Calu3 (cell line): ENCODE measurements at places on chromosomes 11 and 22. TPM values are rescaled to one million over a fixed set of nuclear protein-coding genes. Genes with fewer than 3 reads are reported as not detected.

Gene DNHD1
- 41.2 and 41.8 TPM in 2 replicates for total RNA-seq

Gene SEC14L6
- total RNA-seq: 0.26 and 0.47 TPM in 2 replicates

Gene CD248
- not detected in 2 replicates for total RNA-seq

Gene BDNF
- 7.9 and 8.3 TPM in 2 replicates for total RNA-seq

Gene MFRP
- not detected in 2 replicates for total RNA-seq

Gene SEZ6L
- total RNA-seq: not detected in 2 replicates

Gene HORMAD2
- total RNA-seq: not detected in 2 replicates

Gene FOLR1
- 2.6 and 2.7 TPM in 2 replicates for total RNA-seq

Gene KIAA0930
- 56.8 and 83.2 TPM in 2 replicates for total RNA-seq

Gene NF2
- 117 and 132 TPM in 2 replicates for total RNA-seq

Gene TSGA10IP
- not detected in 2 replicates for total RNA-seq

Gene ARHGAP20
- total RNA-seq: not detected in 2 replicates

DNA sequence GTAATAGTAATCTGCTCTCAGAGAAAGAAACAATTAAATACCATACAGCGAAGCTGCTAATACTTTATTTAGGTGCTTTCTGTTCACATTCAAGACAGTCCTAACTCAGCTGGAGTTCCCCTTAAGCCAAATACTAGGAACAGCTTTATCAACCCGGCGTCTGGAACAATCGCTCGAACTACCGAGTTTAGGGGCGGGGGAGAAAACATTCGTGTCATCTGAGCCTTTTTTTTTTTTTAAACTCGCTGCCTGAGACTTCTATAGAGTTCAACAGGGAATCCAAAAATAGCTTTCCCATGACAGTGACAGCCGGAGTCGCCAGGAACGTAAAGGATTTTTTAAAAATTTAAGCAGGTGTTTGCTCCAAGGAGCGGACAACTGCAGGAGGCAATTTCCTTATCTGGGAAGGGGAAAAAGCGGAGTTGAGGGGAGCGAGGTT lies 852 bp downstream of the TRAF6 start:
- DNase-seq: no peak

GRCh38 chr22:46761017-46761416 lies 1.4 kb upstream of the TBC1D22A start:
- DNase-seq: no peak

DNA sequence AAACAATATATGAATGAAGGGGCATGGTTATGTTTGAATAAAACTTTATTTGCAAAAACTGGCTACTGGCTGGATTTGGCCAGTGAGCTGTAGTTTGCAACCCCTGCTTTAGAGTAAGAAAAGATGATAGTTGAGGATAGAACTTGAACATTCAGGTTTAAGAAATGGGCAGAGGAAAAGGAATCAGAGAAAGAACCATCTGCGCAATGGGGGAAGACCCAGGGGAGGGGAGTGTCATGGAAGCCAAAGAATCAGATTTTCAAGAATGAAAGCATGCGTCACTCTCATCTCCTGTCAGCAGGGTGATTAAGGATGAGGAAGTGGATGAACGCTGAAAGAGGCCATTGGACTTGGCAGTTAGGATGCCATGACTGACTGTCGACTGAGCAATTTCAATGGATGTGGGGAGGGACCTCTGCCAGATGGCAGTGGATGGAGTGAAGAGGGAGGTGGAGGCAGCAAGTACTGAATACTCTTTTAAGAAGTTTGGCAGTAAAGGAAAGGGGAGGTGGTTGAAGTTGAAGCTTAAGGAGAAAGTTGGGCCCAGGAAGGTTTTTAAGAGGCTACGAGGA lies 21.2 kb downstream of the FAT3 start:
- DNase-seq: no peak

GRCh38 chr11:126354631-126355323 lies 709 bp upstream of the ST3GAL4 start:
- DNase-seq: no peak

DNA sequence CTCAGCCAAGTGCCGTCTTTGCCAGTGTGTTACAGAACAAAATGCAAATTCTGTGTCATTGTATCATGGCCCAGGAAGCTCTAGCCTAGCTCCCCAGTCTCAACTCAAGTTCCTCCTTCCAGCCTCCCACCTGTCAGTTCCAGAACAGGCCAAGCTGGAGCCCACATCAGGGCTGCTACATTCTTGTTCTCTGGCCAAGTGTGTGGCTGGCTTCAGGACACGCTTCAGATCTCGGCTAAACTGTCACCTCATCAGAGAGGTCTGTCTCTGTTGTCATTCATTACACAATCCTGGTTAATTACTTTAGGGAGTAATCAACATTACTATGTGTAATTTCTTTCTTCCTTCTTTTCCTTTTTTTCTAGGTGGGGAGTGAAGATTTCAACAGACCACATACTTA lies 347.0 kb upstream of the SYN3 start:
- no peak for DNase-seq

GRCh38 chr11:45333001-45333971 lies 47.1 kb upstream of the SYT13 start:
- peak; percentile 27 for DNase-seq

DNA sequence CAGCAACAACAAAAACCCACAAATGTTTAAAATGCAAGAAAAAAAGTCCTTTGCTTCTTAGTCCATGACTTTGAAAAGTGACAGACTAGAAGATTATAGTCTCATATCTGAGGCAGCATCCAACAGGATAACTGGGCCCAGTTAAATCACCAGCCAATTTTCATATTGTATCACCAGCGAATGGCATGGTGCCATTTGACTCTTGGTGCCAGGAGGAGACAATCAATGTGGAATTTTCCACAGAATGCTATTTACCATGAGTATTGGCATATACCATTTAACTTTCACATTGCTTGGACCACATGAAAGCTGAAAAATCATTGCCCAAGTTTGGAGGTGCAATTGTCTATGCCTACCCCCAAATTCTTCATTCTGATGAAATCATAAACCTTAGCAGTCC lies 255.5 kb downstream of the TENM4 start:
- no peak for DNase-seq

DNA sequence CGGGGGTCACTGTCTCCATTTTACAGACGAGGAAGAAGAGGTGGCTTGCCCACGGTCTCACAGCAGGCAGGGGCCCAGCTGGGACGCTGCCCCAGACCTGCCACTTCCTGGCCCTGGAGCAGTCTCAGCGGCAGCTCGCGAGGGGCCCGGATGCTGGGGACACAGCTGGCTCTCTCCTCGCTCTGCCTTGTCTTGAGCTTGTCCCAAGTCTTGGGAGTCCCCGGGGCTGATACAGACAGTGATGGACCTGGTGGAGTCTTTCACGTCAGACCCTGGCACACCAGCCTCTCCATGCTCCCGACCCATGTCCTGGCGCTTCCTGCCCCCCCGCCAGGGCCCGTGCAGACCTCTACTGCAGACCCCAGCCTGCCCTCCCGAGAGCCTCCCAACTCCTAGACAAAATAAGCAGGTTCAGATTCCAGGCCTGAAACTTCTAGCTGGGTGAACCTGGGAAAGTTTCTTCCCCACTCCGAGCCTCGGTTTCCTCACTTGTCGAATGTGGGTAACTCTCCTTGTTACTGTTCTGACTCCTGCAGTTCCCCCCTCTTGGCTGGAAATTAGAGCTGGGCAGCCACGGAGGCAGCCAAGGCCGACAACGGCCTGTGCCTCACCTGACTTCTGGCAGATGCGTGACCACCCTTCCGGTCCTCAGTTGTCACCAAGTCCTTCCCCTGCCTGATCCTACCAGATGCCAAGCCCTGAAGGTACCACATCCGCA lies 145.4 kb downstream of the CACNA1I start:
- DNase-seq: no peak

- DNase-seq: no peak
Measured at GRCh38 chr11:34621876-34622275, 983 bp downstream of the EHF start.

- DNase-seq: peak; percentile 63
Measured at GRCh38 chr22:32473388-32473952, 1.1 kb upstream of the FBXO7 start.

DNA sequence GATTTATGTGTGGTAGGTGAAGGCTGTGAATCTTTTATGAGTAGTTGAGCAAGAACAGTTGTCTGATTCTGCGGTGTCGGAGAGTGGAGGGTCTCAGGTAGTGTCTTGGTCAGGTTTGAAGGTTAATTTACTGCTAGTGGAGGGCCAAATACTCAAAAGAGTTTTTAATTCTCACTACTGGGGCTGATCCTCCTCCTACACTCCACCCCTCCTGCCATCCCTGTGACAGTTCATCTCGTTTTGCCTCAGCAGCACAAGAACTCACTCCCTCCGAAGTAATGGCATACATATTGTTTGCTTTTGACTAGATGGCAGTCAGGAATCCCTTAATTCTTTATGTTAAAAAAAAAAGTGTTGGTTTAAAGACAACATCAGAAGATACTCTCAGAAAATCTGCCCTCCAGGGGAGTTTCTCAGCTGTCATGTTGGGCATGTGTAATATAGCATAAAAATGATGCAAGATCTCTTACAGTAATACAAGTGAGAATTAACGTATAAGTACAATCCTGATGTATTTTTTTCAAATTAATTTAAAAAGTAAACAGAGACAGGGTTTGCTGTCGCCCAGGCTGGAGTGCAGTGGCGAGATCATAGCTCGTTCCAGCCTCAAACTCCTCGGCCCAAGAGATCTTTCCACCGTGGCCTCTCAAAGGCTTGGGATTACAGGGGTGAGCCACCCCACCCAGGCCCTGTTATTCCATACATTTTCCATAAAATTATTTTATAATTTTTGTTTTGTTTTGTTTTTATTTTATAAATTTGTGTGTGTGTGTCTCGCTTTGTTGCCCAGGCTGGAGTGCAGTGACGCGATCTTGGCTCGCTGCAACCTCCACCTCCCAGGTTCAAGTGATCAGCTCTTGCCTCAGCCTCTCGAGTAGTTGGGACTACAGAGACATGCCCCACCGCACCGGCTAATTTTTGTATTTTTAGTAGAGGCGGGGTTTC lies 1.3 kb downstream of the FAR1 start:
- no peak for DNase-seq

DNA sequence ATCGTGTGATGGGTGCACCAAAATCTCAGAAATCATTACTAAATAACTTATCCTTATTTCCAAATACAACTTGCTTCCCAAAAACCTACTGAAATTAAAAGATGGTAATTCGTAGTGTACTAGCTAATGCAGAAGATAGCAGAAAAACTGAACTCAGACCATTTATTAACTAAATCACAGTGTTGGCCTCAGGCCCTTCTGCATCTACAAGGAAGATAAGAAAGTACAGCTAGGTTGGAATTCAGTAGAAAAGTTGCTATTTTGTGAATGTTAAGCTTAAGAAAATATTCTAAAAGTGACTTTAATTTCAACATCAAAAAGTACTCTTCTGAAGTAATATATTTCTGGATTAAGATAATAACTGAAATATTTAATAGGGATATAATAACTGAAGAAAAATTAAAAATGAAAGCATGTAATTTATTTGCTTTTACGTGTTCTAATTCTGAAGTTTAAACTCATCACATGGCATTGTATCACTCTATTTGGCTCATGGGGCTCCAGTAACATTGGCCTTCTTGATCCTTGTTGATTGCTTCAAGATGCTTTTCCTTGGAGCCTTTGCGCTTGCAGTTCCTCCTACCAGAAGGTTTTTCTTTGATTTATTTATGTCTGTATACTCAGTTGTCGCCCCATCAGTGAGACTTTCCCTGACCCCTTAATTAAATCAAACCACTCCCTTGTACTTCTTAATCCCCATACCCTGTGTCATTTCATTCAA lies 847.9 kb upstream of the ANO3 start:
- DNase-seq: no peak

GRCh38 chr11:64545619-64546018 lies 45.4 kb upstream of the SLC22A12 start:
- peak; percentile 80 for DNase-seq

DNA sequence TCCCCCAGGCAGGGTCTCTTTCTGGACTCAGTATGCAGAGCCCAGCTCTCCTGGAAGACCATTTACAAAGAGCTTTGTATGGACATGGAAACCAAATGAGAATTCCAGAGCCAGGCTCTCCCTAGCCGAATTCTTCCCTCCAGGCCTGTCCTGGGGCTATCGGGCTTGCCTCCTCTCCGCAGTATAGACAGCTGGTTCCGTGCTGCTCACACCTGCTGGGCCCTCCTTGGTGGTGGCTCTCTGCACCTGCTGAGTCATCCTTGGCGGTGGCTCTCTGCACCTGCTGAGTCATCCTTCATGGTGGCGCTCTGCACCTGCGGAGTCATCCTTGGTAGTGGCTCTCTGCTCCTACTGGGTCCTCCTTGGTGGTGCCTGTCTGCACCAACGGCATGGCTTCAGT lies 743.5 kb downstream of the BRD1 start:
- DNase-seq: no peak

- DNase-seq: no peak
Measured at GRCh38 chr11:101583251-101584128, at the start of gene TRPC6. Gene TRPC6, minus strand, starts transcription at chr11:101584007. Its CDS starts 504 bp downstream, at chr11:101583503.

DNA sequence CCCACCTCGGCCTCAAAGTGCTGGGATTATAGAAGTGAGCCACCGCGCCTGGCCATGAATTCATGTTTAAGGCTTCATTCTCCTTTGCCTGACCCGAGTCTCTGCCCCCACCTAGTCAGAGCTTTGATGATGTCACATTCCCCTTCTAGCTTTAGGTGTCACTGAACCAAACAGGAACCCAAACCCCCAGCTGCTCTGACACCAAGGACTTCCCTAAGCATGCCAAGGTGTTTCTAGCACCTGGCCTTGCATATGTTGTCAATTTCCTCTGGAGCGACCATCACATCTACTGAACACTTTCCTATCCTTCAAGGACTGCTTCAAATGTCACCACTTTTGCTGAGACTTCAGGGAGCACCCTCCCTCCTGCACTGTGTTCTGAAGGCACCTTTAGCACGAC lies 2.3 kb downstream of the F2 start:
- no peak for DNase-seq

GRCh38 chr11:79363861-79364378 lies 76.9 kb downstream of the TENM4 start:
- DNase-seq: no peak

GRCh38 chr11:952406-953385 lies 27.0 kb downstream of the AP2A2 start:
- DNase-seq: peak; percentile 86

- DNase-seq: no peak
Measured at GRCh38 chr11:64281957-64282770, 2.3 kb downstream of the BAD start.

DNA sequence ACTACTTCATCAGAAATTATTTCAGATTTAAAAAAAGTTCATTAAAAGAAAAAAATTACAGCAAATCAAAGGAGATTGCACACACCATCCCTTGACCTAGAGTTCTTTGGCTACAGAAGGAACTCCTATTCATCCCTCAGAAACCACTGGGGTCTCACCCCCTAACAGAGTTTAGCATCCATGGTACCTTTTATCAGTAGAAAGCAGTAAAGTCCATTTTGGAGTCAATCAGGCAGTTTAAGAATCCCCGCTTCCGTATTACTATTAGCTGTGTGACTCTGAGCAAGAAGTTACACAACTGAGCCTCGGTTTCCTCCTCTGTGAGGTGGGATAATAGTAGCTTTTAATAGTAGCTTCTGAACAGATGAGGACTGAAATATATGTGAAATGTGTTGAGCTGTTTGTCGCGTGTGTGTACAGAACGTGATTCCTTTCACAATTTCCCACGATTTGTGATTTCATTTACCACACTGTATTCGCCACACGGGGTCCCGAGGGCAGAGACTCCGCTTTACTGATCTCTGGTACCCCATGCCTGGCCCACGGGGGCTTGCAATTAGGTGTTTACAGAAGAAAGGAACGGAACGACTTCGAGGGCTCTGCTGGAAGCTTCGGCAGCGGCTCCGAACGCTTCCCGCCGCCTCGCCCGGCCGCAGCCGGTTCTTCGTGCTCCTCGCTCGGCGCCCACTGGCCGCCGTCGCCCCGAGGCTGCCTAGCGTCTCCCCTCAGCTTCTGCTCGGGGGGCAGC lies 72.5 kb upstream of the ZBED5 start:
- no peak for DNase-seq

- DNase-seq: no peak
Measured at GRCh38 chr22:37199760-37200108, 11.7 kb upstream of the C1QTNF6 start.
